ENCODE measurements at places on chromosomes 2 and 18. TPM values are rescaled to one million over a fixed set of nuclear protein-coding genes. Genes with fewer than 3 reads are reported as not detected.

NEURL3 gene
- 0.57 TPM for total RNA-seq

FARSB gene
- 46.4 TPM for total RNA-seq

AQP12A gene
- total RNA-seq, result not detected

ANKRD30B gene
- total RNA-seq, result not detected

DSG4 gene
- not detected for total RNA-seq

IL1RL1 gene
- total RNA-seq, result 0.43 TPM

TBR1 gene
- not detected for total RNA-seq

ALK gene
- total RNA-seq, result not detected

DNA sequence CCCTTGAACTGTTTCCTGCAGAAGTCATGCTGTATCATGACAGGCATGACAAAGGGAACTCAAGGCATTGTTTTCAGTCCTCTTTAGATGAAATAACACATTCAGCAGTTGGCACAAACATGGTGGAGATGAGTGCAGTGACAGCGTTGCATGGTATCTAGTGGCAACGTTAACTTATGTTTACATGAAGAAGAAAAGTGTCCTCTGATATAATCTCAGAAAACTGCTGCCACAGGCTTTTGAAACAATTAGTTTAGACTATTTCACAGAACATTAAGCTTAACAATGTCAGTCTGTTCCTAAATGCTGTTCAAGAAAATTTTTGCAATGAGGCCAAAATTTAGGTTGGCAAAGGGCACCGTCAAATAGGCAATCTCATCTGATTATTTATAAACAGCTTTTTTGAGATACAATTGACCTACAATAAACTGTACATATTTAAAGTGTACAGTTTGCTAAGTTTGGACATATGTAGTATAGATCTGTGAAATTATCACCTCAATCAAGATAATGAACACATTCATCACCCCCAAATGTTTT lies 64.7 kb downstream of the LYPD6B start:
- H3K36me3 ChIP-seq, result no peaks in the 10 kb centered on the region
- H3K4me3 ChIP-seq, result no peak overlapping the region
- DNase-seq, result no peak

GRCh38 chr18:45081566-45082181 lies 401.0 kb downstream of the SETBP1 start:
- H3K36me3 ChIP-seq, result no peaks in the 10 kb centered on the region
- H3K27me3 ChIP-seq, result no peaks in the 10 kb centered on the region

GRCh38 chr2:186641807-186642321 lies 52.0 kb upstream of the FAM171B start:
- no peaks in the 10 kb centered on the region for H3K27me3 ChIP-seq
- peaks cover 3% of the 10 kb centered on the region for H3K36me3 ChIP-seq
- H3K27ac ChIP-seq, result no peak overlapping the region
- DNase-seq, result peak; percentile 55

DNA sequence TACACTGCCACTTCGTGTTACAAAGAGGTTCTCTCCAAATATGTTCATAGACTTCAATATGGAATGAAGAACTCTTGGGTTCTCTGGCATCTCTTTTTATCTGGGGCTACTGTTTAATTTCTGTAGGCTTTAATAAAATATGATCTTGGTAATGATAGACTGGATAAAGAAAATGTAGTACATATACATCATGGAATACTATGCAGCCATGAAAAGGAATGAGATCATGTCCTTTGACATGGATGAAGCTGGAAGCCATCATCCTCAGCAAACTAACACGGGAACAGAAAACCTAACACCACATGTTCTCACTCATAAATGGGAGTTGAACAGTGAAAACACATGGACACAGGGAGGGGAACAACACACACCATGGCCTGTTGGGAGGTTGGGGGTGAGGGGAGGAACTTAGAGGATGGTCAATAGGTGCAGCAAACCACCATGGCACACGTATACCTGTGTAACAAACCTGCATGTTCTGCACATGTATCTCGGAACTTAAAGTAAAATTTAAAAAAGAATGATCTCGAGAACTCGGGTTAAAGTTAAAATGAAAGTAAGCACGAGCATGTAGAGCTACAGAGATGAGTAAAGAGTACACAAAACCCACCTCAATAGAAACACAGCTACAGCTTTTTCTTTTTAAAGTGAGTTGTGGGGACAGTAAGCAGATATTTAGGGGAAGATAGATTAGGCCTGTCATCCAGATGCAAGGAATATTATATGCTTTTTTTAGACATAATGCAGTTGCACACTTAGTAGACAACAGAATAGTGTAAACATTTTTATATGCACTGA lies 102.3 kb downstream of the SGPP2 start:
- no peak for DNase-seq
- peaks cover 2% of the 10 kb centered on the region for H3K27me3 ChIP-seq
- no peaks in the 10 kb centered on the region for H3K4me1 ChIP-seq

DNA sequence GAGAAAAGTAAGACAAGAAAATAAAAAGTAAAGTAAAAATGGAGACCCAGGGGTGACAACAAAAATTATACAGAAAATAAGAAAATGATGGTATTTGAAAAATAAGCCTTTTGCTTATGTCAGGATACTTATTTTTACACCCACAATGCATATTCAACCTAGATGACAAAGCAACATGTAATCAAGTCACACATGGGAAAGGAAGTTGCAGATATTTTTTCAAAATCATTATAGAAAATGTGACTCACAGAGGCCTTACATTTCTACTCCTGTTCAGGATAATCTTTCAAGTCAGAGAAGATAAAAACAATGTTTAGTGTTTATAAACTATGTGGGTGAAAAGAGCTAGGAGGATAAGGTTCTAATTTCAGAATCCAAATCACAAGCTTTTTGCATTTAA lies 275.3 kb upstream of the UBE2E3 start:
- DNase-seq, result no peak
- H3K36me3 ChIP-seq, result no peaks in the 10 kb centered on the region
- H3K27me3 ChIP-seq, result no peaks in the 10 kb centered on the region
- no peak overlapping the region for H3K27ac ChIP-seq
- no peak overlapping the region for H3K4me3 ChIP-seq

DNA sequence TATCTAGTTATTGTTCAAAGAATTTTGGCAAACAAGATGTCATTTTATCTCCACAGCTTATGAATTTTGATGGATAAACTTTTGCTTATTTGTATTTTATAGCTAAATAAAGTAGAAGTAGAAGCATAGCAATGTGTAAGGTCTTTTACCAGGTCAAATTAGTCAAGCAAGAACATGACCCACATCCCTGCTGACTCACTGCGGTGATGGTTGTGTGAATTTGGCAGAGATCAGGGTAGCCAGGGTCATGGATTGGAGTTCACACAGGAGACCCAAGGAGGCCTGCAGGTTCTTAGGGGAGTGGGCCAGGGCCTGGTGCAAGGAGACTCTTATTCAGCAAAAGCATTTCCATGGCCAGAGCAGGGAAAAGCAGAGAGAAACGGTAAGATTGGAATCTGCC lies 18.7 kb downstream of the SP140 start:
- no peaks in the 10 kb centered on the region for H3K4me1 ChIP-seq
- H3K4me3 ChIP-seq, result no peak overlapping the region
- no peak overlapping the region for H3K27ac ChIP-seq
- no peaks in the 10 kb centered on the region for H3K27me3 ChIP-seq

DNA sequence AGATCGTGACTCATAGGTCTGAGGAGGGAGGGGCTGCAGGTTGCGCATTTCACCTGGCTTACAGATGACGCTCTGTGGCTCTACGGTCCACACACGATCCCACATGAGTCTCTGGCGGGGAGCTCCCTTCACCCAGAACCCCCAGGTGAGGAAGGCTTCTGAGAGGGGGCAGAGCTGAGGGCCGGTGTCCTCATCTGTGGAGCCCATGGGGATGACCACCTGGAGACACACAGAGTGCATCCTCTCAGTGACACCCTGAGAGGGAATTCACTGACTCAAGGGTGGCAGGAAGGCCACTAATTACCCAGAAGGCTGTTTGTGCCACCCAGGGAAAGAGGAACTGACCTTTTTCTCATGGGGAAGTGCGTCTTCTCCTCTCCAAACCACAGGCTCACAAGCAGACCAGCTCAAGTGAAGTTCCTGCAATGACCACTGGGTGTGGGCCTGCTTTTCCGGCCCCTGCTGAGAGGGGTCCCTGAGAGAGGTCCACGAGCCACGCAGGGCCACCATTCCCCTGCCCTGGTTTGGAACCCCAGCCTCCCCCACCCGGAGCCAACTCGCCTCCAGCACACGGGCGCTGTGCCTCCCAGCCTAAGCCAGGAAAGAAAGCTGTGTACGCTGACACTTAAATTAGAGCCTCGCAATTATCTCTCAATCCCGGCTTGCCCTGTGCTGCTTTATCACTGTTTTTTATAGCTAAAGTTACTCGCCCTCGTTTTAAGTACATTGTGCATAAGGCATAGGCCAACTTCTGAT lies 114.1 kb downstream of the BCL11A start:
- no peak for DNase-seq
- H3K27ac ChIP-seq, result no peak overlapping the region
- no peaks in the 10 kb centered on the region for H3K36me3 ChIP-seq
- no peaks in the 10 kb centered on the region for H3K4me1 ChIP-seq
- no peak overlapping the region for H3K4me3 ChIP-seq

DNA sequence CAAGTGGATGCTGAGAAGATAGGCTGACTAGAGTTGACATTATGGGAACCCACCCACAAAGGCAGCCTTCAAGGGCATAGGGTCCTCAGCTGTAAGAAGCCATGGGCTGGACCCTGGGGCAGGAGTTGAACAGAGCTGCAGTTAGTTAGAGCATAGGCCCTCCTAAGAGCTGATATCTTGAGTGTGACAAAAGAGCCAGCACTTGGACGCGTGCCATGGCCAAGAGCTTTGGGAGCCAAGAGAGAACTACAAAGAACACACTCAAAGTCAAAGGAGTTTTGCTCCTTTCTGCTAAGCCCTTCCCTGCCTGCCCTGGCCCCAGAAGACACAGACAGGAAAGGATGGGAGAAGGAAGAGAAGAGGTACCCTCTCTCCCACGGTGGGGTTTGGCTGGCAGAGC lies 29.9 kb upstream of the AGAP1 start:
- H3K4me1 ChIP-seq, result no peaks in the 10 kb centered on the region
- H3K27ac ChIP-seq, result no peak overlapping the region
- H3K4me3 ChIP-seq, result no peak overlapping the region

GRCh38 chr2:120256651-120257000 lies 4.0 kb downstream of the RALB start:
- H3K4me3 ChIP-seq, result no peak overlapping the region
- H3K36me3 ChIP-seq, result peaks cover 8% of the 10 kb centered on the region
- H3K27ac ChIP-seq, result no peak overlapping the region
- peaks cover 46% of the 10 kb centered on the region for H3K4me1 ChIP-seq
- H3K27me3 ChIP-seq, result no peaks in the 10 kb centered on the region
- DNase-seq, result no peak

DNA sequence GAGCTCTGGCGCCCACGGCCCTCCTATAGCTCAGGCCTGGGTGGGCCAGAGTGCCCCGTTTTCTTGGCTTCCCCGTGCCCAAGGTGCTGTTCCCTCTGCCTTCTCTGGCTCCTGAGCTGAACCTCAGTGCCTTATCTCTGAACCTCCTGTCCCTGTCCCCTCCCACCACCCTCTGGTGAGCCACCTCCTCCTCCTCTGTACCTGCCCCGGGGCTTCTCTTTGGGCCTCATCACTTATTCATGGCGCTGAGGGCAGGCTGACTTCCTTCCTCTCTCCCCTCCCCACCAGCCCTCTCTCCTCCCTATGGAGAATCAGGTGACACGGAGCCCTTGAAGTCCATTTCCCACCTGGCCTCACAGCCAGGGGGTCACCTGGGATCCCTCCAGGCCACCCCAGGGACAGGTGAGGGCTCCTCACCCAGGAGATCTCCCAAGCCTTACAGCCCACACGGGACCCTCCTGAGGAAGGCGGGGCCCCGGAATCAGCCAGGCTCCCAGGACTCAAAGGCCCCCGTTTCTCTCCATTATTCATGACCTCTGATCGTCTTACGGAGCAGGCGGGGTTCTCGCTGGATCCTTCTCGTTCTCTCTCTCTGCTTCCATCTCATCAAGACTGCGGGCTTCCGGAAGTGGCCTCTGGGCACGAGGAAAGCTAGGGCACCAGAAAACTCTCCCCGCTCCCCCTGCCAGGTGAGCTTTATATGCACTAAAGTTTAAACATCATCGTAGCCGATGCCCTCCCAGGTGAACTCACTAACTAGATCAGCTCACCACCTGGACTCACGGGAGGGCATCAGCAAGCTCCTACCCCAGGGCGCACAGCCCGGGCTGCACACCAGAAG lies at the start of gene LOXHD1:
Gene LOXHD1, minus strand, starts transcription at position 106 of the 841 bp plus-strand sequence. CDS start 187 bp downstream, outside the sequence.
- H3K4me3 ChIP-seq, result no peak within 1 kb of the TSS
- no peaks in the 10 kb centered on the region for H3K36me3 ChIP-seq
- H3K27ac ChIP-seq, result no peak within 1 kb of the TSS
- no peak for DNase-seq
- H3K4me1 ChIP-seq, result no peaks in the 10 kb centered on the region

GRCh38 chr2:52475590-52475989 lies 1292.0 kb upstream of the CHAC2 start:
- no peak overlapping the region for H3K4me3 ChIP-seq
- no peaks in the 10 kb centered on the region for H3K4me1 ChIP-seq
- H3K27ac ChIP-seq, result no peak overlapping the region
- H3K27me3 ChIP-seq, result no peaks in the 10 kb centered on the region
- DNase-seq, result no peak

GRCh38 chr18:57258131-57258777 lies 94.1 kb upstream of the ST8SIA3 start:
- H3K4me1 ChIP-seq, result no peaks in the 10 kb centered on the region
- H3K27ac ChIP-seq, result no peak overlapping the region
- no peaks in the 10 kb centered on the region for H3K36me3 ChIP-seq
- no peak for DNase-seq
- H3K4me3 ChIP-seq, result no peak overlapping the region

- no peaks in the 10 kb centered on the region for H3K36me3 ChIP-seq
- H3K4me3 ChIP-seq, result no peak overlapping the region
- peaks cover 12% of the 10 kb centered on the region for H3K27me3 ChIP-seq
- H3K4me1 ChIP-seq, result no peaks in the 10 kb centered on the region
- no peak for DNase-seq
These were observed 20.0 kb downstream of the DAPL1 start for GRCh38 chr2:158815166-158815565.

- no peaks in the 10 kb centered on the region for H3K27me3 ChIP-seq
- H3K36me3 ChIP-seq, result peaks cover 74% of the 10 kb centered on the region
- no peak overlapping the region for H3K4me3 ChIP-seq
- DNase-seq, result peak; percentile 44
- peak overlapping the region; percentile 98 for H3K27ac ChIP-seq
These were observed 63.3 kb downstream of the RPIA start for GRCh38 chr2:88754585-88755320.

DNA sequence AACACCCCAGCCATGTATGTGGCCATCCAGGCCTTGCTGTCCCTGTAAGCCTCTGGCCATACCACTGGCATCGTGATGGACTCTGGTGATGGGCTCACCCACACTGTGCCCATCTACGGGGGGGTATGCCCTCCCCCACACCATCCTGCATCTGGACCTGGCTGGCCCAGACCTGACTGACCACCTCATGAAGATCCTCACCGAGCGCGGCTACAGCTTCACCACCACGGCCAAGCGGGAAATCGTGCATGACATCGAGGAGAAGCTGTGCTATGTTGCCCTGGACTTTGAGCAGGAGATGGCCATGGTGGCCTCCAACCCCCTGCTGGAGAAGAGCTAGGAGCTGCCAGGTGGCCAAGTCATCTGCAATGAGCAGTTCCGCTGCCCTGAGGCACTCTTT lies 80.4 kb upstream of the ZCCHC2 start:
- H3K36me3 ChIP-seq, result no peaks in the 10 kb centered on the region
- no peak overlapping the region for H3K4me3 ChIP-seq
- peaks cover 6% of the 10 kb centered on the region for H3K27me3 ChIP-seq
- no peak for DNase-seq

Measured in activated naive CD4-positive, alpha-beta T cell treated with anti-CD3 and anti-CD28 coated beads for 36 hours (primary cell).